ENCODE measurements at places on chromosomes 1 and 21.
A peak's percentile ranks its signal among the peaks of the same experiment; 100 is the strongest.

DNA sequence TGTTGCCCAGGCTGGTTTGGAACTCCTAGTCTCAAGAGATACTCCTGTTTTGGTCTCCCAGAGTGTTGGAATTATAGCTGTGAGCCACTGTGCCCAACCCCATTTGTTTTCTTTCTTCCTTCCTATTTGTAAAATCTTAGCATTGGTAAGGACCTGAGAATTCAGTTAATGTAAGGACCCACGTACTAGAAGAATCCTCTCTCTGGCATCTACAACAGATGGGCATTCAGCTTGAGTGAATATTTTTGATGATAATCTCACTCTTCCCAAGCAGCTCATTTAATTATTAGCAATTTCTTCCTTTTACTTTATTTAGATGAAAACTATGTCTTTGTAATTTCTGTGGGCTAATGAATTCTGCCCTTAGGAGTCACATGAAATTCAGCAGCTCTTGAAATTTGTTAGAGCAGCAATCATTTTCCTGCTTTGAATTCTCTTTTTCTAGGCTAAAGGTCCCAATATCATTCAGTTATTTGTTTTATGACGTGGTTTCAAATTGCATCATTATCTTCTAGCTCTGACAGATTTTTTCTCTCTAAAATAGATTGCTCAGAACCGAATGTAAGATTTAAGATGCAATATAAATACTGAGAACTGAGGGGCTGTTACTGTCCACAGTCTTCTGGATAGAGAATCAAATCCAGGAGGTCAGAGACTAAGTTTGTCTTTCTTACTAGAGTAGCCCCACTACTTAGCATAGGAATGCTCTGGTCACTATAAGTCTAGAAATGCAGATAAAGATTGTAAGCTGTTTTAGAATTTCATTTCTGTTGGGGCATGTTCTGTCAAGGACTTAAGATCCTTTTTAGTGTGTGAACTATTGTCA lies 59.4 kb downstream of the EPB41 start:
- no peak for DNase-seq

- no peak for DNase-seq
These were observed 47.1 kb downstream of the GPR88 start for GRCh38 chr1:100584761-100585745.

- DNase-seq = no peak
These were observed 780 bp downstream of the HIVEP3 start for GRCh38 chr1:41917835-41918449.

DNA sequence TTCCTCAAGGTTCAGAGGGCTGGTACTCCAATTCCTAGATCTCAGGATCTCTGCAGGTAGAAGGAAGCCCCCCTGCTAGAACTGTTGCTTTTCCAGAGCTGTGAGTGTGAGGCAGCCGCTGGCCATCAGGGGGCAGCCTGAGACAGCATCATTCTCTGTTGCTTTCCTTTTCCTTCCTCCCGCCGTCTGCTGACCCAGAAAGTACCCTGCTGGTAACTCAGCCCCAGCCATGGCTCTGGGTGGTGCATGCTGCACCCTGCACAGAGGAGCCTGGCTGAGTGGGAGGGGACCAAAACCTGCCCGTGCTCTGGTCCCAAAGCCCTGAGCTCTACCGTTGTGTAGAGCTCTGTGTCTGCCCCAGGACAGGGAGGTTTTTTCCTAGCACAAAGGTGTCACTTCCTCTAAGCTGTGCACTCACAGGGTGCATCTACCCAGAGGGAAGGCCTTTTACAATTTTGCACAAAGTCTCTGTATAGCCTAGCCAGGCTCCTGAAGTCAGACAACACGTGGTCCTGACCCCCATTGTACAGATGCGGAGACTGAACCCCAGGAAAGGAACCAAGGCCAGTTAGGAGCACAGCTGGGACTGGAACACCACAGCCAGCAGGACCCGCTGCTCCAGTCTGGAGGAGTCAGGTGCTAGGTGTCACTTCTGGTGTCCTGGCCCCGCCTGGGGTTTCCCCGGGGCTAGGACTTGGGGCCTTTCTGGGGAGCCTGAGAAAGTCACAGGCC lies 5.6 kb upstream of the FAM131C start:
- peak; percentile 89 for DNase-seq

- no peak for DNase-seq
These were observed 9.8 kb upstream of the RAB42 start for GRCh38 chr1:28582248-28582615.
